ENCODE measurements at places on chromosomes 2 and 18.

- H3K27ac ChIP-seq = no peak overlapping the region
- no peak overlapping the region for H3K4me3 ChIP-seq
- no peaks in the 10 kb centered on the region for H3K4me1 ChIP-seq
- peaks cover 15% of the 10 kb centered on the region for H3K27me3 ChIP-seq
Observed at GRCh38 chr2:219733106-219733505, 105.7 kb downstream of the SLC4A3 start.

GRCh38 chr2:153133716-153134115 is 344.8 kb downstream of the RPRM start:
- no peaks in the 10 kb centered on the region for H3K27me3 ChIP-seq
- no peaks in the 10 kb centered on the region for H3K4me1 ChIP-seq
- no peaks in the 10 kb centered on the region for H3K36me3 ChIP-seq
- H3K4me3 ChIP-seq = no peak overlapping the region

DNA sequence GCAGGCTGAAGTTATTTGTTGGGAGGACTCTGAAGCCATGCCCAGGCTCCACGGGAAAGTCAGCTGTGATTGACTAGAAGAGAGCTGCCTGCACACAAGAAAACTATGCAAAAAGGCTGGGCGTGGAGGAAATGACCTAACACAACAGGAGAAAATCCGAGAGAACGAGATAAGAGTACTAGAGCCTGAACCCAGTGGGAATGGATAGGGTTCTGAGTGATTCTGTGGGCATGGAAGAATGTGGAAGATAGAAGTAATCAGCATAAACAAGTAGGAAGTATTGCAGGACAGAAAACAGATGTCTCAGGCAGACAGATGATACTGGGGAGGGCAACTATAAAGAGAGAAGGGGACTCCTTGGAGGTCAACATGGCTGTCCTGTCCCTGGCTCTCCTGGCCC is 12.1 kb upstream of the COPS8 start:
- peaks cover 2% of the 10 kb centered on the region for H3K4me1 ChIP-seq
- no peaks in the 10 kb centered on the region for H3K36me3 ChIP-seq
- no peak overlapping the region for H3K27ac ChIP-seq
- no peak for DNase-seq
- H3K4me3 ChIP-seq = no peak overlapping the region
- no peaks in the 10 kb centered on the region for H3K27me3 ChIP-seq

GRCh38 chr2:128578406-128579390 is 260.0 kb upstream of the HS6ST1 start:
- H3K4me1 ChIP-seq = no peaks in the 10 kb centered on the region
- peak; percentile 26 for DNase-seq
- no peaks in the 10 kb centered on the region for H3K36me3 ChIP-seq
- no peak overlapping the region for H3K4me3 ChIP-seq
- no peak overlapping the region for H3K27ac ChIP-seq

DNA sequence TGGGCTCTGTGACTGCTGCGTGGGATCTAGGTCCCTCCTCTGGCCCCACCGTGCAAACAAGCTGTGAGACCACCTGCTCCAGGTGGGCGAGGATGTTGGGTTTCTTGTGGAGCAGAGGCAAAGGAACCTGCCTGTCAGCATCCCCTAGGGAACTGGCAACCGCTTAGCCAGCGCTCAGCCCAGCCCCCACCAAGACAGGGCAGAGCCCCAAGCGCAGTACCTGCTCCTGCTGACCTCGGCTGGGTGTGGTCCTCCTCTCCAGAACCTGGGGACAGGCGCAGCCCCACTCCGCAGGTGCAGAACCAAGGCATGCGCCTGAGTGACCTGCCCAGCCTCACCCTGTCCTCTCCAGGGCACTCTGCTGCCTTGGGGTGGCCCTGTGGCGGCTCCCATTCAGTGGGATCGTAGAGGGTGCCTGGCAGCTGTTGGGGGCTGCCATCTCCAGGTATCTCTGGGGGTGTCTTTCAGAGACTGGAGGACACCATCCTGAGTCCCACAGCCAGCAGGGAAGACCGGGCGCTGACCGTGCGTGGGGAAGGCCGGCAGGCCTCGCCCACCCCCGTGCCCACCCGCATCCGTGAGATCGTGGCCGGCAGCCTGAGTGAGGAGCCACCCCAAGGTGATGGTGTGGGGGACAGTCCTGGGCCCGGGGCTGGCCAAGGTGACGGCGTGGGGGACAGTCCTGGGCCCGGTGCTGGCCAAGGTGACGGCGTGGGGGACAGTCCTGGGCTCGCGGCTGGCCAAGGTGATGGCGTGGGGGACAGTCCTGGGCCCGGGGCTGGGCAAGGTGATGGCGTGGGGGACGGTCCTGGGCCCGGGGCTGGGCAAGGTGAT is 12.3 kb downstream of the CROCC2 start:
- no peak overlapping the region for H3K4me3 ChIP-seq
- H3K36me3 ChIP-seq = no peaks in the 10 kb centered on the region
- no peak overlapping the region for H3K27ac ChIP-seq
- no peaks in the 10 kb centered on the region for H3K4me1 ChIP-seq
- no peak for DNase-seq

- no peaks in the 10 kb centered on the region for H3K4me1 ChIP-seq
- H3K27ac ChIP-seq = no peak overlapping the region
- no peak overlapping the region for H3K4me3 ChIP-seq
Observed at GRCh38 chr2:140882671-140883620, 1247.9 kb downstream of the LRP1B start.

- no peaks in the 10 kb centered on the region for H3K27me3 ChIP-seq
- no peak overlapping the region for H3K4me3 ChIP-seq
- H3K4me1 ChIP-seq = no peaks in the 10 kb centered on the region
- no peak for DNase-seq
- H3K27ac ChIP-seq = no peak overlapping the region
- no peaks in the 10 kb centered on the region for H3K36me3 ChIP-seq
Observed at GRCh38 chr2:238124488-238125126, 13.9 kb upstream of the KLHL30 start.

DNA sequence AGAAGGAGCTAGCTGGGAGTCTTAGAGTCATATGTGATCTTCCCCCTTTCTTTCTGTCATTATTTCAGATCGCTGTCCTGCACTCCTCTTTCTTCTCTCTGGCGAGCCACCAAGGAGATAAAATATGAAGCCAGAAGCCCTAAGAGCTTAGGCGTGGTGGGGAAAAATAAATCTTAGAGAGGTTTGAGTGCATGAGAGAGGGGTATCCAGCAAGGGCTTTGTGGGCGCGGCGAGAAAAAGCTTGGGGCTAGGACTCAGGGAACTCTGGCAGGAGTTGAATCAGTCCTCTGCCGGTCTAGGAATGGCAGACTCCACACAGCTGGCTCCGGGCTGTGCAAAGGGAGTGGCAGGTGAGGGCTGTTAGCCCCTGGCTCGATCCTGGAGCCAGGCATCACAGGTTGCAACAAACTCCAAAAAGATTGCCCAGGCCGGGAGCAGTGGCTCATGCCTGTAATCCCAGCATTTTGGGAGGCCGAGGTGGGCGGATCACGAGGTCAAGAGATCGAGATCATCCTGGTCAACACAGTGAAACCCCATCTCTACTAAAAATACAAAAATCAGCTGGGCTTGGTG is 20.1 kb upstream of the IGFBP5 start:
- no peaks in the 10 kb centered on the region for H3K4me1 ChIP-seq
- peaks cover 12% of the 10 kb centered on the region for H3K27me3 ChIP-seq
- H3K27ac ChIP-seq = no peak overlapping the region
- DNase-seq = no peak
- H3K36me3 ChIP-seq = no peaks in the 10 kb centered on the region

DNA sequence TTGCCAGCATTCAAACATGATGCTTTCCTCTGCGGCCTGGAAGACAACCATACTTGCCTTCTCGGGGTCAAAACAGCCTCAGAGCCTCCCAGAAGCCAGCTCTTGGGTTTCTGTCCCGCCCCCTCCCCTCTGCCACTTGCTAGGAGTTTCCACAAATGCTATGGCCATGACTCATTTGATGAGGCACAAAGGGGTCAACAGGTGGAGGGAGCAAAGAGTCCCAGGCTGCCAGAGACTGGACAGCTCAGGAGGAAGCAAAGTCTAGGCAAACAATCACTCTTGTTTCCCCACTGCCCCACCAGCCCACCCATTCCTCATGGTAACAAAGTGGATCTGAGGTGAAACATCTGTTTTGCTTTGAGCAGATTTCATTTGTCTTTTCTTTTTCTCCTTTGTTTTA is 551.1 kb downstream of the TNS1 start:
- no peak overlapping the region for H3K4me3 ChIP-seq
- H3K36me3 ChIP-seq = no peaks in the 10 kb centered on the region
- H3K4me1 ChIP-seq = no peaks in the 10 kb centered on the region
- H3K27me3 ChIP-seq = no peaks in the 10 kb centered on the region
- H3K27ac ChIP-seq = no peak overlapping the region

GRCh38 chr2:146807568-146808168 is 1037.2 kb upstream of the ACVR2A start:
- no peak overlapping the region for H3K4me3 ChIP-seq
- no peaks in the 10 kb centered on the region for H3K36me3 ChIP-seq
- no peak for DNase-seq
- H3K4me1 ChIP-seq = no peaks in the 10 kb centered on the region
- no peaks in the 10 kb centered on the region for H3K27me3 ChIP-seq

DNA sequence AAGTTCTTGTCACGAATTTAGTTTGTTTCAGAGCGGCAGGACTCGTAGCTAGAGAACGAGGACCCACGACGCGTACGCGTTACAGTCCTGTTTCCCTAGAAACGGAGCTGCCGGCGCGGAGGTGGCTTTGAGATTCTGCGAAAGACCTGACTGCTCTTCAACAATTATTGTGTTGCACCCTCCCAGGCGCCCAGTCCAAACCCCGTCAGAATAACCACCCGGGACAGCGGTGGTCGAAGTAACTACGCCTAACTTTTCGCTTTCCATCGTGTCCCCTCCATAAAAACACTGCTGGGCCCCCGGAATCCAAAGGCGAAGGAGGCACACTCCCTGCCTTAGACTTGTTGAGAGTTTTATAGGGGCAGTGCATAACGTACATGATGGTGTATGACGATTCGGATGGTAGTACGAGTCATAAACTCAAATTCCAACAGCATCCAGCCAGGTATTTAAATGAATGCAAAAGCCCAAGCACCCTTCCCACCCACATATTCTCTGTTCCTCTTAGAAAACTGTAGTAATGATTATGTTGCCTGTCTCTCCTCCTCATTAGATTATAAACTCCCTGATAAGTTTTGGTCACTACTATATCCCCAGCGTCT is 651 bp upstream of the STAM2 start:
- peak overlapping the region; percentile 99 for H3K27ac ChIP-seq
- peaks cover 6% of the 10 kb centered on the region for H3K36me3 ChIP-seq
- no peaks in the 10 kb centered on the region for H3K27me3 ChIP-seq
- DNase-seq = no peak

GRCh38 chr2:2333076-2333475 is 2.0 kb upstream of the MYT1L start:
- no peak for DNase-seq
- no peak overlapping the region for H3K27ac ChIP-seq
- H3K4me3 ChIP-seq = no peak overlapping the region
- no peaks in the 10 kb centered on the region for H3K4me1 ChIP-seq
- H3K27me3 ChIP-seq = no peaks in the 10 kb centered on the region

DNA sequence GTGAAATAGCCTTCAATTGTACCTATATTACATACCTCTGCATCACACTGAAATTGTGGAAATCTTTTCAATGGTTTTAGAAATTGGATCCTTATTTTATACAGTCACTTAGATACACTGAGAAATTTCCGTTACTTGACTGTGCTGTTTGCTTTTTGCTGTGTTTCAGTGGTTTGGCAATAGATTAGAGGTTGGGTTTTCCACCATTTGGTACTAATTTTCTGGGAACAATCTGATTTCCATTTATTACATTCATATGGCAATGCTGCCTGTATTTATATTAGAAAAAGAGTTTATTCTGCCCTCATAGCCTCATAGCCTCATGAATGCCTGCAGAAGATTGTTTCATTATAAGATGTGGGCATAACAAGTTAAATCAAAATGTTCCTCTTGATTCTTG is 285.0 kb downstream of the GULP1 start:
- no peak overlapping the region for H3K27ac ChIP-seq
- H3K36me3 ChIP-seq = no peaks in the 10 kb centered on the region
- DNase-seq = no peak
- no peak overlapping the region for H3K4me3 ChIP-seq

- no peak overlapping the region for H3K4me3 ChIP-seq
- peaks cover 39% of the 10 kb centered on the region for H3K4me1 ChIP-seq
- no peak for DNase-seq
- H3K36me3 ChIP-seq = peaks cover 59% of the 10 kb centered on the region
- peak overlapping the region; percentile 62 for H3K27ac ChIP-seq
- no peaks in the 10 kb centered on the region for H3K27me3 ChIP-seq
Observed at GRCh38 chr2:69931832-69932595, 17.1 kb downstream of the MXD1 start.

GRCh38 chr2:219087848-219088247 is 27.1 kb upstream of the IHH start:
- no peak overlapping the region for H3K27ac ChIP-seq
- no peaks in the 10 kb centered on the region for H3K36me3 ChIP-seq
- H3K4me1 ChIP-seq = peaks cover 16% of the 10 kb centered on the region
- no peak for DNase-seq
- no peak overlapping the region for H3K4me3 ChIP-seq

- no peak overlapping the region for H3K4me3 ChIP-seq
- H3K27ac ChIP-seq = no peak overlapping the region
- peaks cover 30% of the 10 kb centered on the region for H3K36me3 ChIP-seq
- H3K4me1 ChIP-seq = peaks cover 8% of the 10 kb centered on the region
- no peaks in the 10 kb centered on the region for H3K27me3 ChIP-seq
Observed at GRCh38 chr2:38315707-38316333, 61.3 kb downstream of the ATL2 start.

- no peak overlapping the region for H3K4me3 ChIP-seq
- no peaks in the 10 kb centered on the region for H3K36me3 ChIP-seq
- H3K27ac ChIP-seq = no peak overlapping the region
Observed at GRCh38 chr2:505941-506340, 171.3 kb downstream of the TMEM18 start.

GRCh38 chr2:138548796-138549195 is 47.2 kb downstream of the SPOPL start:
- H3K4me3 ChIP-seq = no peak overlapping the region
- no peak for DNase-seq
- H3K4me1 ChIP-seq = no peaks in the 10 kb centered on the region
- no peaks in the 10 kb centered on the region for H3K27me3 ChIP-seq
- H3K27ac ChIP-seq = no peak overlapping the region
